ENCODE measurements at places on chromosomes 5 and 9.

- DNase-seq, result no peak
Measured at GRCh38 chr9:133709015-133709611, 29.0 kb downstream of the SARDH start.

DNA sequence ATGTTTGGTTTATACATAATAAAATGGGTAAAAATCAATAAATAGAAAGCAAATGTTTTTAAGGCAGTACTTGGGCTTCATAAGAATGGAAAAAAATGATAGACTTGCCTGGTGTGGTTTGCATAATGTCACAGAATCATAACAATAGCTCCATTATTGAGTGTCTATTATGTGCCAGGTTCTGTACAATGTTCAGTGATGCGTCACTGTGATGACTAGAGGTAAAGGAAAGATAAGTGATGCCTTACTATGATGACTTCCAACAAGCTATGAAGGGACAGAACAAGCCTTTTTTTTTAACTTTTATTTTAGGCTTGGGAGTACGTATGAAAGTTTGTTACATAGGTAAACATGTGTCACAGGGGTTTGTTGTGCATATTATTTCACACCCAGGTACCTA, 128.8 kb downstream of the TMC1 start:
- DNase-seq, result no peak

DNA sequence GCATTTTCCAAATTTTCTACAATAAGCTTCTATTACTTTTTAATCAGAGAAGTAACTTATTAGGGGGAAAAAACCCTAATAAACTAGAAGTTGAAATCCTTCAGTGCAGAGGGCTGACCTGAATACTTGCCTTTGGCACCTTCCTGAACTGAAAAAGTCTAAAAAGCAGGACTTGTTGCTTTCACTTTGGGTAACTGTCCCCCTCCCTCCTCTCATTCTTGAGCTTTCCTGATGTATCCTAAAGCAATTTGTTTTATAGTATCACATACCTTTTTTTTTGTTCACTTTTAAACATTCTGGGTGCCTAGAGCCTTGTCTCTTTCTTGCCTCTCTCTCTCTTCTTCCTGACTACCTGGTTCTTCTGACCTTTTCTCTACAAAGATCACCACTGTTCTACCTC, 64.0 kb upstream of the ERBIN start:
- peak; percentile 21 for DNase-seq

- DNase-seq, result no peak
Measured at GRCh38 chr5:19988457-19988856, 457 bp upstream of the CDH18 start.

DNA sequence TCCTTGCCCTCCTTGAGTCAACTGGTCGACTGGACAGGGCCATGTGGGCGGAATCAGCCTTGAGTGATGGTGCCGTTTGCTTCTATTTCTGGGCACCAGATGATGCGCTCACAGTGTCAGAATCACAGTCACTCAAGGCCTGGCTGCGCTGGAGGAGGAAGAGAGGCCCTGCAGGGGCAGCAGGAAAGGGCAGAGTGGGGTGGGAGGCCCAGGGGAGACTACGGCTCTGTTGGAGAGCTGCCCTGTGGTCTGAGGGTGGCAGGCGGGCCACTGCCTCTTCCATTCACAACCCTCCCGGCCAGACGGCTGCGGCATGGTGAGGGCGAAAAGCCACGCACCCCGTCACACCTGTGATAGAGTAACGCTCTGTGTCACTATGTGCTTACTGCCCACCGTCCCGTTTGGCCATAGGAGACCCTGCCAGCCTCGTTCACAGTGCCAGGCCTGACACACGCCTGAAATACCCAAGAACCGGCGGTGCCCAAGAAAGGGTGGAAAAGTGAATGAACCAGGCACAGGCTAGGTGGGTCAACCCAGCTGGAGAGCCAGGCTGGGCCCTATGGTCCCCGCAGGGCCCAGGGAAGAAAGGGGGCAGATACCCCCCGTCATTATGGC, 9.9 kb downstream of the PLPP7 start:
- DNase-seq, result no peak

DNA sequence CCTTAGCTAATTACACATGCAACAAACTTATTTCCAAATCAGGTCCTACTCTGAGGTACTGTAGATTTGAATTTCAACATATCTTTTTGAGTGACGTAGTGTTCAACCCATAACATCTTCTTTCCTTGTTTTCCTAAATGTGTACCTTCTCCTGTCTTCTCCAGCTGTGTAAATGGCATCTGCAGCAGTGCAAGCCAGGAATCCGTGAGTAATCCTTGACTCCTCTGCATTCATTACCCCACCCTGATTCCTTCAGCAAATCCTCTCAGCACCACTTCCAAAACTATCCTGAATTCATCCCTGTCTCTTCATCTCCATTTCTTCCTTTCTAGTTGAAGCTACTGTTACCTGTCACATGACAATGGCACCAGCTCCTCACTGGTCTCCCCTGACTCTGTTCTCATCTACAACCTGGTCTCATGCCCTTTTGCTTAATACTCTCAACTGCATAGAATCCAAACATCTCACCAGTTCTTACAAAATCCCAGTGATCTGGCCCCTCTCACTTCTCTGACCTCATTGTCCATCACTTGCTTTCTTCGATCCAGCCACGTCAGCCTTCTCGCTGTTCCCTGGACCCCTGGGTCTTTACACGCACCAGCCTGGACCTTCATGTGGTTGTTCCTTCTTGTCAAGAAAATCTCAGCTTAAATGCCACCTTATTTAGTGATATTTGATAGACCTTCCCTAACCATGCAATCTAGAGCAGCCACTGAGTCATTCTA, 14.6 kb upstream of the TRAF1 start:
- peak; percentile 75 for DNase-seq

DNA sequence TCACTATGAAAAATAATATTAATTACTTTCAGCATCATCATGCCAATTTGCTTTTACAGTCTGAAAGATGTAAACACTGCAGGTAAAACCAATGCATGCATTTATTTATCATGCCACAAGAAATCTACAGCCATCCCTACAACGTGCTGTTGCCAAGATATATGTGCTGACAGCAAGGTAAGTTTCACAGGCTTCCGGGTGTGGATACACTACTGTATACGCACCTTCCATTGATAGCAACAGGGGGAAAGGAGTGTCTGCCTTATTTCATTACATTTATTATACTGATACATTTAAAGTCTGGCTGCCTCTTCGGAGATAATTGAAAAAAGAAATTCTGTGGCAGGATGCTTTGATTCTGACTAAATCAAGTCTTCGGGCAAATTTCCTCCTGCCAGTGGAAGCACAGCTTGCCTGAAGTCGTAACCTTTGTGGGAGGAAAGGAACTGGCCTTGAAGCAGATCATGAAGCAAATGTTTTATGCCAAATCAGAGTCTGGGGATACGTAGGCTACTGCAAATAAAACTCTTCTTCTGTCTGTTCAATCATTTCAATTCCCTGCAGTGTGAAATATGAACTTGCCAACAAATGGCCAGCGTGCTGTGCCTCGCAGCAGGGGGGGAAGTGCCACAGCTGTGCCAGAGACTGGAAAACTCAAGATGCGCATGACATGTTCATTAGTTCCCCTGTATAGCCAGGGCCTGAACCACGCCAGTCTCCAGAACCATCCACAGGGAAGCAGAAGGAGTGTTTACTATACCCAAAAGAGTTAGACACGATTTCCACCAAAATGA, 268.1 kb downstream of the EFNA5 start:
- DNase-seq, result no peak

DNA sequence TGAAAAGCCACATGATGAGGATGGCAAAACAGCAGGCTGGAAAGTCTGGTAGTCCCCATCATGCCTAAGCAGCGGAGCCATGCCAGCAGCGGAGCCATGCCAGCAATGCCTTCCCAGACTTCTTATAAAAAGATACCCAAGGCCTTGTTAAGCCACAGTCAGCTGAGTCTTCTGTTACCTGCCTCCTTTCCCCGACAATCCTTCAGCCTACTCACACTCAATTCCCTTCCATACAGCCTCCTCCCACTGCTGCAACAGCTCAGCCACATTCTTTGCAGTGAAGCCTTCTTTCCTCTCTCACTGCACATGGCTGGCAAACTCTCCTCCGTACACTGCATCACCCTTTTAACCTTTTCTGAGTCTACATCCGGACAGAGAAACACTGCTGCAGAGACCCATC, 114.9 kb downstream of the AUH start:
- no peak for DNase-seq

GRCh38 chr9:126150411-126151030, 176.1 kb upstream of the MVB12B start:
- no peak for DNase-seq

DNA sequence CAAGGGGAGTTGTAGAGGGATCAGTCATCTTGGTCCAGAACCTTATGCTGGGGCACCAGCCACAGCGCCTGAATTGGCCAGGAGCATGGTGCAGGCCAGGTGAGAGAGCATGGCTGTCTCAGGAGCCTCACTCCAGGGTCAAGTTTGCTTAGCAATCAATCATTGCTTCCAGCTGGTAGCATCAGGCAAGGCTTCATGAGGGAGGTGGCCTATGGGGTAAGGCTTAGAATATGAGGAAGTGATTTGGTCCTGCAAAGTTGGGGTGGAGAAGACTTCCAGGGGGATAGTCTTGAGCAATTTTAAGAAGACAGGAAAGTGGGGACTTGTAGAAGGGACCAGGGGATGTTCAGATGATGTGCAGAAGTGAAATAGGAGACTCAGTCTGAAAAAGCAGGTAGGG, 53.9 kb upstream of the PITX1 start:
- DNase-seq, result no peak

DNA sequence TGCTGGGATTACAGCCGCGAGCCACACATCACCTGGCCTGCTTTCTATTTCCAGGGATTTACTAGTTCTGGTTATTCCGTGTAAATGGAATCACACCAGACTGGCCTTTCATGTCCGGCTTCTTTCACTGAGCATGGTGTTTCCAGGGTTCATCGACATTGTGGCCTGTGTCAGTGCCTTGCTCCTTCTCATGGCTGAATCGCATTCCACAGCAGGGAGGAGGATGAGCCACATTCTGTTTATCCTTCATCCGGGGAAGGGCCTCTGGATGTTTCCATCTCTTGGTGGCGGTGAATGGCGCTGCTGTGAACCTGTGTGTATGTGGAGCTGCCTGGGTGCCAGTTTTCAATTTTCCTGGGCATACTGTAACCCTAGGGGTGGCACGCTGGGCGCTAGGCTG, 58.7 kb upstream of the RNU6ATAC start:
- no peak for DNase-seq

- peak; percentile 31 for DNase-seq
Measured at GRCh38 chr5:18305288-18305924, 671.1 kb downstream of the TAF11L14 start.

- no peak for DNase-seq
Measured at GRCh38 chr5:115813719-115814118, 2.7 kb downstream of the CDO1 start.

DNA sequence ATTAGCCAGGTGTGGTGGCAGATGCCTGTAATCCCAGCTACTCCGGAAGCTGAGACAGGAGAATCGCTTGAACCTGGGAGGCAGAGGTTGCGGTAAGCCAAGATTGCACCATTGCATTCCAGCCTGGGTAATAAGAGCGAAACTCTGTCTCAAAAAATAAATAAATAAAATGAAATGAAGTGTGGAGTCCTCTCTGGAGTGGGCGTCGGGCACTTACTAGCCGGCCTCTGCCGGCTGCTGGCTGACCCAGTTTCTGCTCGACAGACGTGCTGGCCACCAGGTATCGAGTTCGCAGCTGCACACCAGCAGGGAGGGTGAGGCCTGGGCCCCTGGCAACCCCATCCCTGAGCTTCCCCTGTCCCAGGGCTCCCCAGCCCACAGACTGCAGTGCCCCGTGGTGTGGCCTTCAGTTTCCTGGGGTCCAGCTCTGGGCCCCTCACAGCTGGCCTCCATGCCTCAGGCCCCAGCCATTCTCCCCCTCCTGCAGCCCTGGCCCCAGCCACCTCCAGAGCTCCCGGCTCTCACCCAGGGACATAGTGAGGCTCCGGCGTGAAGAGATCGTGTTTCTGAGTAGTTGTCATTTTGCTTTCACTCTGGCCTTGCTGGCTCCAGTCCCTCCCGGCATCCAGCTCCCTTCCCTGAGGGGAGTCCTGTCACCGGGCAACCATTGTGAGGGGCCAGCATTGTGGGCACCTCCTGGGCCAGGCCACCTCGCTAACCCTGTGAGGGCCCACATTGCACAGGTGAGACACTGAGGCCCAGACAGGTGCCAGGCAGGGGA, 3.8 kb upstream of the STPG3 start:
- no peak for DNase-seq

GRCh38 chr5:73605223-73606087, 20.5 kb upstream of the ARHGEF28 start:
- DNase-seq, result peak; percentile 23

- no peak for DNase-seq
Measured at GRCh38 chr5:89850513-89850865, 559.1 kb downstream of the CETN3 start.

DNA sequence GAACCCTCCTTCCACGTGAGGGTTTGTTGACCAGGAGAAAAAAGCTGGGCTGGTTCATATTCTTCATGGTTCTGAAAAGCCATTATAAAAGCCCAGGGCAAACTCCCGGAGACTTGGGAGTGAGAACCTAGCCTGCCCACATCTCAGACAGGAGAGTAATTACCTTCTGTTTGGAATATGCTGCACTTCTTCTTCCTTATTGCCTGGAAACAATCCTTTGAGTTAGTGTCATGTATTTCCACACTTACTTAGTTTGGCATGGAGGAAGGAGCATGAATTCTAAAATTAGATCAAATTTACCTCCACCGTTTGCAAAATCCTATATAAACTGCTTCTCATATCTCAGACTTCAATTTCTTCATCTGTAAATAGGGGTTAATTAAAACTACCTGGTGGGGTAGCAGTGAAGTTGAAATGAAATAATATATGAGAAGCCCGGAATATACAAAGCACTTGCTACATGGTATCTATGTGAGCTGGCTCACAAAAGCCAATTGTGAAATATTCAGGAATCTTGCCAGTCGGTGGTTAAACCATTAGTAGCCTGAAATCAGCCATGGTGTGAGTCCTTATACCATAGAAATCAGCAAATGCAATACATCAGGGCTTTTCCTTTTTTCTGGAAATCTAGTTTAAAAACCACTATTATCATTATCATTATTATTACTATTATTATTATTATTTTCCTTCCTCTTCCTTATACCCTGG, 140.0 kb upstream of the RAD23B start:
- peak; percentile 7 for DNase-seq

GRCh38 chr5:142097681-142098080, 10.9 kb upstream of the NDFIP1 start:
- DNase-seq, result no peak
